ENCODE measurements at places on chromosomes 12 and 14.

- no peaks in the 10 kb centered on the region for H3K4me1 ChIP-seq
- H3K4me3 ChIP-seq: no peak overlapping the region
- H3K27ac ChIP-seq: no peak overlapping the region
- H3K36me3 ChIP-seq: no peaks in the 10 kb centered on the region
Observed at GRCh38 chr12:84421103-84421502, 491.5 kb downstream of the SLC6A15 start.

GRCh38 chr12:105581420-105581819 lies 250.9 kb downstream of the C12orf75 start:
- no peak overlapping the region for H3K27ac ChIP-seq
- H3K4me1 ChIP-seq: no peaks in the 10 kb centered on the region
- H3K27me3 ChIP-seq: no peaks in the 10 kb centered on the region
- no peaks in the 10 kb centered on the region for H3K36me3 ChIP-seq
- no peak for DNase-seq

DNA sequence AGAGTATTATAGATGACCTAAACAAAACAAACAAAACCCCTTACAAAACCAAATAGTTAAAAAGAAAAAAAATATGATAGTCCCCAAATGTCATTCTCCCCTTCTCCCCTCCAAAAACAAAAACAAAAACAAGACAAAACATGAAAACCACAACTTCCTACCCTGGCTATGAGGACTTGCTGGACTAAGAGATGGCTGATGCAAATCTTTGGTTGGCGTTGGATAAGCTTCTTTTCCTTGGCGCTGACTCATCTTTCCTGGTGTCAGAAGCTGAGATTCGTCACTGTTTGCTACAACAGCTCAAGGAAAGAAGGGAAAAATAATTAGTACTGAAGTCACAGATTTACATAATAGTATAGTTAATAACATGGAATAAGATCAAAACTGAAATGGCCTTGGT lies 102.5 kb upstream of the BBS10 start:
- no peak overlapping the region for H3K27ac ChIP-seq
- H3K4me3 ChIP-seq: no peak overlapping the region
- no peaks in the 10 kb centered on the region for H3K27me3 ChIP-seq
- no peak for DNase-seq
- peaks cover 25% of the 10 kb centered on the region for H3K36me3 ChIP-seq

GRCh38 chr12:80553316-80553715 lies 109.3 kb downstream of the PTPRQ start:
- H3K27ac ChIP-seq: no peak overlapping the region
- DNase-seq: no peak
- no peak overlapping the region for H3K4me3 ChIP-seq
- no peaks in the 10 kb centered on the region for H3K36me3 ChIP-seq

DNA sequence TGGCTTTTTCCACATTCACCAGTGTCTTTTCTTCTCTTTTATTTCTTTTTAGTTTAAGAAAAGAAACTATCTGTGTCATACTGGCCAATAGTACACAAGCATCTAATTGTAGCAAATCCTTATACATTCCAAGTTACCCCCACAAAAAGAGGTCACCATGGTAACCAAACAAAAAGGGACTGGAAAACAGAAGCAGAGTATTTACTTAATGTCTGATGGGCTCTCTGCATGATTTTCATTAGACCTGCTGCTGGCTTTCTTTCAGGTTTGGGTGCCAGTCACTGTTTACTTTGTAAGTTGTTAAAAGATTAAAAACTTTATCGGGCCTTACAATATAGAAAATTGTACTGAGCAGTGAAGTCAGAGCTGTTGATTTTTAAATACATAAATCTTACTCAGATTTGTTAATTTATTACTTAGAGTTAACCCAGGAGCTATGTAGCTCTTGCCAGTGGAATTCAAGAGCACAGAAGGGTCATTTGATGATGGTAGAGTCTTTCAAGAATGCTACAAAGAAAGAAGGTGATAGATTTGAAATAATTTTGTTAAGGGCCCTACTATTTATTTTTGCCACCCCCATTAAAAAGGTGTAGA lies 123.9 kb downstream of the BRMS1L start:
- no peak overlapping the region for H3K4me3 ChIP-seq
- DNase-seq: no peak
- H3K4me1 ChIP-seq: no peaks in the 10 kb centered on the region
- H3K36me3 ChIP-seq: no peaks in the 10 kb centered on the region
- no peak overlapping the region for H3K27ac ChIP-seq

- no peaks in the 10 kb centered on the region for H3K27me3 ChIP-seq
- DNase-seq: peak; percentile 55
- peak overlapping the region; percentile 75 for H3K27ac ChIP-seq
- H3K36me3 ChIP-seq: peaks cover 13% of the 10 kb centered on the region
Observed at GRCh38 chr14:69151458-69152180, 1.3 kb downstream of the DCAF5 start.

DNA sequence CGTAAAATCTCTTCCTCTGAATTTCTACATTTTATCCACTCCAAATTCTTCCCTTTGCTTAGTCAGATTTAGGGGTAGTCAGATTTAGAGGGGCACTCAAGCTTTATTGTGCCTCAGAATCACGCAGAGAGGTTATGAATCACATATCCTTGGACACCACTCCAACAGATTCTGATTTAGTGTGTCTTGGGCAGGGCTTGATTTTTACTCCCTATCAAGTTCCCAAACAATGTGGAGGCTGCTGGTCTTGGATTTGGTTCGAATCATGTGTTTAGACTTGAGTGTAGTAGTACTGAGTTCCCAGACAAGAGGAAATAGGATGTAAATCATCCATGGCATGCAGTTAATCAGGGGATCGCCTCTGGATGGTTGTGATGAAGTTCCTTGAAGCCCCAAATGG lies 298.1 kb upstream of the CLEC14A start:
- H3K4me3 ChIP-seq: no peak overlapping the region
- no peaks in the 10 kb centered on the region for H3K4me1 ChIP-seq
- H3K27ac ChIP-seq: no peak overlapping the region
- no peaks in the 10 kb centered on the region for H3K36me3 ChIP-seq
- DNase-seq: no peak
- H3K27me3 ChIP-seq: no peaks in the 10 kb centered on the region

DNA sequence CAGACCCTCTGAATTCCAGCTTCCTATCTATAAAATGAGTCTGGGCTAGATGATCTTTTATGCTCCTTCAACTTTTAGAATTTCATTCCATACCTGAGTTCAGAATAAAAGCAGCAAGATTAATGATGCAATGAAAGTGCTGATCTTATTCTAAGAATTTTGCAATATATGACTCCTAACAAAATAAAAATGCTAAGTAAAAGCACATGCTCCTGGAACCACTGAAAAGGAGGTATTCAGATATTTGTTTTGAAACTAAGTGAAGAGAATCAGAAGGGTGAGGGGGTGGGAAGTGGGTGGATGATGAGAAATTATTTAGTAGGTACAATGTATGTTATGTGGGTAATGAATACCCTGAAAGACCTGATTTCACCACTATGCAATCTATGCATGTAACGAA lies 216.6 kb downstream of the PTPRO start:
- H3K4me1 ChIP-seq: peaks cover 14% of the 10 kb centered on the region
- DNase-seq: no peak
- no peaks in the 10 kb centered on the region for H3K36me3 ChIP-seq

DNA sequence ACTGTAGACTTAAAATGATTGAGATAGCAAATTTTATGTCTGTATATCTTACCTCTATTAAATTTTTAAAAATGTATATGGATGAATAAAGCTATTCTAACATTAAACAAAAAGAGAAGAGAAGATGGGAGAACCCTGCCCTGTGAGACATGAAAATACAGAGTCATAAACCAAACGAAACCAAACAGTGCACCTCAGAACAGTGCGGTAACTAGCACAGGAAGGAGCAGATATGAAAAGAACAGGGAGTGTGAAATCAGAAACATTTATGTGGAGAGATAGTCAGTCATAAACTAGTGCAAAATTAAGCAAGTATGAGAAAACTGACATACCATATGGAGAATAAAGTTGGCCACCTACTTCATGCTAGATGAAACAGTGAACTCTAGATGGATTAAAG lies 135.1 kb downstream of the ERC1 start:
- no peak overlapping the region for H3K27ac ChIP-seq
- no peaks in the 10 kb centered on the region for H3K36me3 ChIP-seq

DNA sequence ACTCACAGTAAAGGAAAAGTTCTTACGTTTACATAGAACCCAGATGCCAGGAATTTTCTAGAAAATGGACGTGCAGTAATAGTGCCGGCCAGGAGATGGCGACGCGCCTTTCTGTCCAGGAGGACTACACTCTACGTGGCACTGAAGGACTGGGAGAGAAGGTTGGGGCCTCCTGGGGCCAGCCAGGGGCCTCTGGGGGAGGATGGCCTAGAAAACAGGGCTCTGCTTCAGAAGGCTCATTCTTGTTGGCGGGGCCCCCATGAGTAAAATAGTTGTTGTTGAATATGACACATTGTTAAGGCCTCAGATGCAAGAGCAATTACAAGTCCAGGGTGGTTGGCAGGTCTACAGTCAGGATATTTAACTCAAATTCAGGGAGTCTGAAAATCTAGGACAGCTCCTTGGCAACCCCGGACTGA lies 120.1 kb upstream of the MAX start:
- H3K27ac ChIP-seq: no peak overlapping the region
- H3K4me1 ChIP-seq: peaks cover 42% of the 10 kb centered on the region
- peak; percentile 44 for DNase-seq
- H3K27me3 ChIP-seq: no peaks in the 10 kb centered on the region
- H3K4me3 ChIP-seq: no peak overlapping the region
- no peaks in the 10 kb centered on the region for H3K36me3 ChIP-seq

GRCh38 chr14:64945431-64946178 lies 3.1 kb upstream of the GPX2 start:
- H3K27ac ChIP-seq: no peak overlapping the region
- no peak for DNase-seq
- H3K4me1 ChIP-seq: peaks cover 23% of the 10 kb centered on the region
- no peak overlapping the region for H3K4me3 ChIP-seq
- peaks cover 66% of the 10 kb centered on the region for H3K36me3 ChIP-seq

DNA sequence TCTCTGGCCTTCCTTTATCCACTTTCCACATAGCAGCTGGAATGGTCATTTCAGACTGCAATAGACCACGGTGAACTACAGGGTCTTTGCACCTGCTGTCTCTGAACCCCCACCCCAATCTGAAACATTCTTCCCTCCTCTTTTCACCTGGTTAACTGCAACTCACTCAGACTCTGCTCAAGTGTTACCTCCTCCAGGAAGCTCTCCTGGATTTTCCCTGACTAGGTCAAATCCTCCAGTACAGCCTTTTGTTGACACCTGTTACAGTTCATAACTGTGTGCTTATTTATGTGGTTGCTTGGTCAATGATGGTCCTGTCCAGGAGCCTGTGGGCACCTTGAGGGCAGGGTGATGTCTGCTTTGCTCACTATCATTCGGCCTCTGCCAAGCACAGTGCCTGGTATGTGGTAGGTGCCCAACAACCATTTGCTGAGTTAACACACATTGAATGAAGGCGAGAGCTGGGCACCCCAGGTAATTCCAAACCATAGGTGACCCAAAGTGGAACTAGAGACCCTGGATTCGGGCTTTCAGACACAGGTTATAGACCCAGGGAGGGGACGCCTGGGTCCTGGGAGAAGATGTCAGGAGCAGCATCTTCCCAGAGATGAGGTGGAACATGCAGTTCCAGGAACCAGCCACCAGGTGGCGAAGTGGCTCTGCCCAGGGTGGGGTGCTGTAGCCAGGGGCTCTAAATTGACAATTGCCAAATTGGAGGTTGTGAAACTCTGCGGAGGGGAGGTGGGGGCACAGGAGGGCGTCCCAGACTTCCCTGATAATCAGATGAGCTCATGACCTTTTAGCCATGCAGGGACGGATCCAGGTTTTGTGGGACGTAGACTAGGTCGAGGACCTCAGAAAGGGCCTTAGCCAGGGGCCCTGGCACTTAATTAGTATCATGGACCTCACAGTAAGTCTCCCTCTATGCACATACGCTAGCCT lies 28.1 kb downstream of the TRPV4 start:
- H3K4me3 ChIP-seq: no peak overlapping the region
- H3K4me1 ChIP-seq: peaks cover 6% of the 10 kb centered on the region
- no peak overlapping the region for H3K27ac ChIP-seq

DNA sequence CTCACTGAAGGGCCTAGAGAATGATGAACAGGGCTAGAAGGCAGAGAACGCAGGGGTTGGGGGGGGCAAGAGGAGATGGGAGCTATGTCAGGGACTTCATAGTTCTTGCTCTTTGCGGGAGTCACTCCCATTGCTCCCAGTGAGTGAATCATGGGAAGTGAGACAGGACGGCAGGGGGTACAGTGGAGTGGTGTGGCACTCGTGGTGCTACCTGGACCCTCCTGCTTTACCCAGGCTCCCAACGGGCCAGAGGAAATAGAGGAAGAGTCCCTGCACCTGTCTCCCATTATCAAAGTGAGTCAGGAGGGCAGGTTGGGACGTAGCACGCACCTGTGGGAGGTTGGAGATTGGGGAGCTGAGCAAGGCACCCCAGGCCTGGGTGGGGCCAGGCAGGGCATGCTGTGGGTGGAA lies 1.3 kb upstream of the KRT8 start:
- H3K36me3 ChIP-seq: no peaks in the 10 kb centered on the region
- no peak overlapping the region for H3K27ac ChIP-seq
- no peak for DNase-seq
- peaks cover 12% of the 10 kb centered on the region for H3K4me1 ChIP-seq
- no peak overlapping the region for H3K4me3 ChIP-seq

DNA sequence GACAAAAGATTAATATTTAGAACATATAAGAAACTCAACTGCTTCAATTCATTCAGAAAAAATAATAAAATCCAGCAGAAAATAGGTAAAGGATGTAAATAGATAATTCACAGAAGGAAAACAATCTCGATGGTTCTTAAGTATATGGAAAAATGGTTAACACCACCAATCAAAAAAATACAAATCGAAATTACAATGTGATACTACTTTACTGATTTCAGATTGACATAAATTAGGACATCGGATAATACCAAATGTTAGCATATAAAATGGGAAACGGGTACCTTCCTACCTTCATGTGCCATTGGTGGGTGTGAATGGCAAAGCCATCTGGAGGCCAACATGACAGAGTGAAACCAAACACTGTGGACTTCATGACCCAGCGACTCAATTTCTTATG lies 1.6 kb upstream of the PPP4R4 start:
- H3K27me3 ChIP-seq: peaks cover 4% of the 10 kb centered on the region
- no peak overlapping the region for H3K27ac ChIP-seq

GRCh38 chr12:93319523-93320050 lies 58.1 kb upstream of the NUDT4 start:
- no peak overlapping the region for H3K4me3 ChIP-seq
- no peaks in the 10 kb centered on the region for H3K27me3 ChIP-seq
- no peak overlapping the region for H3K27ac ChIP-seq

DNA sequence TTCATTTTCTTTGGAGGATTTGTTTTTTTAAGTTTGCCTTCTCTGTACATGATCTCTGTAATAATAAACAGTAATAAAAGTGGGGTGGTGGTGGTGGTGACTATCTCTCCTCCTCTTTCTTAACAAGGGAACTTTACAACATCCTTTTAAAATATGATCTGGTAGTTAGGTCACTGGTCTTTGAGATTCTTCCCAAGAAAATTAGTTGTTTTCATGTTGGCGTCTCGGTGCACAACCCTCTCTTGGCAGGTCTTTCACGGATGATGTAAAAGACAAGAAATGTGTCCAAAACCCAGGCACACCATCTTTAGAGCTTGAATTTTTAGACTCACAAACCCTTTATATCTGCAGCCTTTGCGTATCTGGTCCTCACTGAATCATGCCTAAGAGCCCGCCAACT lies 488.5 kb upstream of the TBX3 start:
- no peaks in the 10 kb centered on the region for H3K27me3 ChIP-seq
- no peaks in the 10 kb centered on the region for H3K4me1 ChIP-seq
- no peak overlapping the region for H3K4me3 ChIP-seq
- no peaks in the 10 kb centered on the region for H3K36me3 ChIP-seq

- H3K27me3 ChIP-seq: no peaks in the 10 kb centered on the region
- H3K4me3 ChIP-seq: no peak overlapping the region
- no peak for DNase-seq
- no peaks in the 10 kb centered on the region for H3K36me3 ChIP-seq
Observed at GRCh38 chr12:38502415-38502814, 185.8 kb downstream of the ALG10B start.

- H3K4me1 ChIP-seq: peaks cover 6% of the 10 kb centered on the region
- H3K27me3 ChIP-seq: no peaks in the 10 kb centered on the region
Observed at GRCh38 chr12:45768194-45768593, 38.7 kb downstream of the ARID2 start.
